ENCODE measurements at places on chromosomes 12 and 14. TPM values are rescaled to one million over a fixed set of nuclear protein-coding genes. Genes with fewer than 3 reads are reported as not detected.

The ZNF891 gene
- 0.42 TPM for total RNA-seq

The POTEM gene
- total RNA-seq: not detected

The RNASE3 gene
- not detected for total RNA-seq

The CISTR gene
- not detected for total RNA-seq

The TAS2R19 gene
- total RNA-seq: 0.65 TPM

The AKAP5 gene
- 0.05 TPM for total RNA-seq

The CLEC9A gene
- total RNA-seq: not detected

The HOXC10 gene
- not detected for total RNA-seq

The CCDC175 gene
- not detected for total RNA-seq

The C12orf50 gene
- not detected for total RNA-seq

The BIN2 gene
- total RNA-seq: 0.42 TPM

The DDHD1 gene
- total RNA-seq: 6.0 TPM

The TCTN2 gene
- 4.7 TPM for total RNA-seq

The TMEM132C gene
- not detected for total RNA-seq

The GNB3 gene
- 0.92 TPM for total RNA-seq

The STXBP6 gene
- not detected for total RNA-seq

The OR6C2 gene
- total RNA-seq: not detected

The SMCO2 gene
- total RNA-seq: not detected

The ERGIC2 gene
- 77.6 TPM for total RNA-seq

The FUT8 gene
- total RNA-seq: 15.0 TPM

The RFX4 gene
- not detected for total RNA-seq

The SMIM41 gene
- total RNA-seq: not detected

The HSPB8 gene
- total RNA-seq: 3.4 TPM

Measured in airway epithelial cell (primary cell).